ENCODE measurements at places on chromosomes 12 and 14. TPM values are rescaled to one million over a fixed set of nuclear protein-coding genes. Genes with fewer than 3 reads are reported as not detected.

The SLCO1B1 gene
- total RNA-seq, result 0.46 TPM

The IGF1 gene
- total RNA-seq, result not detected

The SLC39A2 gene
- 0.09 TPM for total RNA-seq

The CFAP54 gene
- 1.3 TPM for total RNA-seq

The CYP46A1 gene
- total RNA-seq, result 0.42 TPM

The CBLN3 gene
- total RNA-seq, result 1.7 TPM

The TBK1 gene
- 24.6 TPM for total RNA-seq

The CFAP251 gene
- 1.5 TPM for total RNA-seq

The CNTN1 gene
- 55.1 TPM for total RNA-seq

The PTPN21 gene
- total RNA-seq, result 6.4 TPM

The CISTR gene
- total RNA-seq, result not detected

The TAS2R50 gene
- not detected for total RNA-seq

The SERPINA1 gene
- 3.1 TPM for total RNA-seq

The LMNTD1 gene
- total RNA-seq, result not detected

The DUSP16 gene
- 8.3 TPM for total RNA-seq

The KRT74 gene
- total RNA-seq, result not detected

The TMTC1 gene
- 0.05 TPM for total RNA-seq

The HOXC5 gene
- 1.3 TPM for total RNA-seq

The HOXC13 gene
- total RNA-seq, result 16.4 TPM

The BORCS5 gene
- 10.2 TPM for total RNA-seq
